ENCODE measurements at places on chromosomes 3 and 15. TPM values are rescaled to one million over a fixed set of nuclear protein-coding genes. Genes with fewer than 3 reads are reported as not detected.

Gene GMPPB
- 22.0 TPM for total RNA-seq

DNA sequence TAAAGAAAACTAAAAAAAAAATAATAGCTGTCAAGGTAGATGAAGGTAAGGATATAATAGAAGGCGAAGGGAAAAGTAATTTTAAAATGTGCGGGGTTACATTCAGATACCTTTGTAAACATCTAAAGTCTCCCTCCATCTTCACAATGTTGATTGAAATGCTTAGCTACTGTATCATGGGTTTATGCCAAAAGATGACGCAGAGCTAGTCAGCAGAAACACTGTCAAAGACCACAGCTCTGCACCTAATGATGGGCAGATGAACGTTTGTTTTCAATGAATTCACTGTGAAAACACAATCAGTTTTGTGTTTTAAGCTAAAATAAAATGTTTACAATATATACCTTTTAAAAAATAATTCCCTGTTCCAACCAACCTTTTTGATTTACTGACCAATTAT is 61.2 kb downstream of the RFTN1 start:
- DNase-seq = no peak

- DNase-seq = no peak
These were observed 601.0 kb upstream of the EPHA6 start for GRCh38 chr3:96213393-96213792.

Gene XCR1
- 0.27 TPM for total RNA-seq

Gene SCAMP5
- total RNA-seq = 7.6 TPM

GRCh38 chr3:98971169-98971681 is 69.7 kb upstream of the DCBLD2 start:
- DNase-seq = no peak

- peak; percentile 72 for DNase-seq
These were observed 16.6 kb upstream of the EXOG start for GRCh38 chr3:38479431-38480092.

- no peak for DNase-seq
These were observed 363.0 kb downstream of the NR2F2 start for GRCh38 chr15:96693515-96693914.

Gene RBP2
- not detected for total RNA-seq

Gene AADACL2
- not detected for total RNA-seq

GRCh38 chr15:71136159-71136783 is 21.0 kb downstream of the THSD4 start:
- DNase-seq = no peak

Gene ATP8B4
- total RNA-seq = 16.5 TPM

GRCh38 chr3:13378155-13378554 is 42.0 kb downstream of the NUP210 start:
- DNase-seq = no peak

Gene ZNF80
- not detected for total RNA-seq

DNA sequence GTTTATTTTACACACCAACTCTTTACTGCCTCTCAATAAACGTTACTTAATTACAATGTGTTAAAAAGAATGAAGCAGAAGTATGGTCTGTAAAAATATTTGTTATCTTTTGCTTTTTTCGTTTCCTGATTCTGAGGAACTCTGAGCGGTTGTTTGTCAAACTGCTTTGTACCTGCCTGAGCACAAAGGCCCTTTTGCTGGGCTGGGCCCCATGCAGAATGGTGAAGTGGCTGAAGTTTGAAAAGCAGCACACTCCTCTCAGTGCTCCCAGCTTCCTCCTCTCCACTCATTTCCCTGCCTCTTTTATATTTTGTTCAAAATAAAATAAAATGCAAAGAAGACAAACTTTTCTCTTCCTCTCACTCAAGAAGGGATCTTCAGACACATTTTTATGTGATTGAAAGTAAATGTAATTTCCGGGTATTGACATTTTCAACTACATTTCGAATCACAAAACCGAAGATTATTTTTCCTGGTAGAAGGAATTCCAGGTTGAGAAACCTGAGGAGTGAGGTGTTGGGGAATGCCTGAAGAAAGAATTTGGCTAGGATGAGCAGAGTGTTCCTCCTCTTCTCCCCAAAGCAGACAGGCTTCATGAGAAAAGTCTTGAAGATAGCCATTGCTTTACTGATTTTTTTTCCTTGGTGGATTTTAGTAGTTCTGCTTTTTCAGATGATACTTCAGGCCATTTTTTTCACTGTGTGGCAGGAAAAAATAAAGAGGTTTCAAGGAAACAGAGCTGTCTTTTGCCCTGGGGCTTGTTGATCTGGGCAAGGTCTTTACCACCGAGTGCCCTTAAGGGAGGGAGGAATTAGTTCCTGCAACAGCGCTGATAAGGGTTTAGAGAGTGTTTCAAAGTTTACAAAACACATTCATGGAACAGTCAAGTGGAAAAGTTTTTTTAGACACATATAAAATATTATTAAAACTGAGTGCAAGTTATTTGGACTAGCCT is 229.8 kb downstream of the NFKBIZ start:
- no peak for DNase-seq

GRCh38 chr15:99057020-99057419 is 47.9 kb upstream of the SYNM start:
- DNase-seq = no peak

DNA sequence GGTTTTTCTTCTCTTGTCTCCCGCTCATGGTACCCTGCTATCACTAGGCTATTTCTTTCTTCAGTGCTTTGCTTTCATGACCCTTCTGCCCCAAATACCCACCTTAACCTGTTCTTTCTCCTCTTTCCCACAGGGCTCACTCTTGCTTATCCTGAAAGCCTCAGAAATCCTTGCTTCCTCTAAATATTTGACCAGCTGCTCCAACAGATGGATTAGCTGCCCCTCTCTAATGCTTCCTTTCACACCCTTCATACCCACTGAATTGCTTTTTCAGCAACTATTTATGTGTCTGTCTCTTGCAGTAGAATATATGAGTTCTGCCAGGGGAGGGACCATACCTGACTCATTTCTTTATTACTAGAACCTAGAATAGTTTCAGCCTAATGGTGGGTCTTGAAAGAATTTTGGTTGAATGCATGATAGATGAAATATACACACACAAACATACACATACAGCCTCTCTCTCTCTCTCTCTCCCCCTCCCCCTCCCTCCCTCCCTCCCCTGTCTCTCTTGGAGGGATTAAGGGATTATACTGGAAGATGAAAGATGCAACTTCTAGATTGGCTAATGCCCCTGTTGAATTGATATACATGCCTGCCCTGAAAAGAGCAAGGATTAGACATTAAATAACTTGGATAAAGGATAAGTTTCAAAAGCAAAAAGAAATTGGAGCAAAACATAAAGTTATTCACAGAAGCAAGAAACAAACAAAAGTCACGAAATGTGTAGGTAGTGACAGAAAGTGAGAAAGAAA is 95.0 kb upstream of the GADL1 start:
- DNase-seq = no peak

Gene GRAMD1C
- total RNA-seq = 3.0 TPM

Gene CFAP92
- 1.2 TPM for total RNA-seq

GRCh38 chr15:70497661-70498060 is 265.7 kb downstream of the UACA start:
- no peak for DNase-seq

DNA sequence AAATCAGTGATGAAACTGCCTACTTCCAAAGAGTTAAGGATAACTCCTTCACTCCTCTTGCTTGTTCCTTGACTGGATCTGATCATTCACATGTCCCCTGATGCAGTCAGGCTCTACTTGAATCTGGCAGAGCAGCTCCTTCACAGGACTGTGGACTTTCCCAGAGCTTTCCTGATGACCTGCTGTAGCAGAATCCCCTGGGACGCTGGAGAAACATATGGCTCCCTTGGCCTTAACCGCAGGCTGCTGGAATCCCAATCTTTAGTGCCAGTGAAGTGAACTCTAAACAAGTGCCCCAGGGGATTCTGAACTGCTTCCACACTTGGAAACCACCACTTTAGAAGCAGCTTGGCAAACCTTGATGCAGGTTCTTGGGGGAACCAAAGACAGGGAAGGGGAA is 217.8 kb downstream of the CHST2 start:
- DNase-seq = no peak

DNA sequence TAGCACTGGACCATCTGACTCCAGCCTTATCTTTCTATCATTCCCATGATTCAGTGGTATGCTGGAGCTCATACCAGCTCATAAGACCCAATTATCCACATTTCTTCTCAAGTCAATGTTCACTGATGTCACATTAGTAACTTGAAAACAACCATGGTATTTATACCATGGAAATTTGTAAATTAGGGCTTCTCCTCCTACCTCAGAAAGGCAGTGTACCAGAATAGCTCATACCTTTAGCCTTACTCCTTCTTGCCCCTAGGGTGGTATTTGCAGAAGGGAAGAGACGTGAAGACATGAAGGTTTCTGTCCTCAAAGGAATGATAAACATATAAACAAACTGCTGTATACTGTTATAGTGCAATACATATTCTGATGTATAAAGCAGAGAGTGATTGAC is 114.2 kb downstream of the NEK11 start:
- no peak for DNase-seq

GRCh38 chr3:194730365-194730764 is 44.7 kb downstream of the FAM43A start:
- DNase-seq = no peak

Gene CPA3
- 10.3 TPM for total RNA-seq

DNA sequence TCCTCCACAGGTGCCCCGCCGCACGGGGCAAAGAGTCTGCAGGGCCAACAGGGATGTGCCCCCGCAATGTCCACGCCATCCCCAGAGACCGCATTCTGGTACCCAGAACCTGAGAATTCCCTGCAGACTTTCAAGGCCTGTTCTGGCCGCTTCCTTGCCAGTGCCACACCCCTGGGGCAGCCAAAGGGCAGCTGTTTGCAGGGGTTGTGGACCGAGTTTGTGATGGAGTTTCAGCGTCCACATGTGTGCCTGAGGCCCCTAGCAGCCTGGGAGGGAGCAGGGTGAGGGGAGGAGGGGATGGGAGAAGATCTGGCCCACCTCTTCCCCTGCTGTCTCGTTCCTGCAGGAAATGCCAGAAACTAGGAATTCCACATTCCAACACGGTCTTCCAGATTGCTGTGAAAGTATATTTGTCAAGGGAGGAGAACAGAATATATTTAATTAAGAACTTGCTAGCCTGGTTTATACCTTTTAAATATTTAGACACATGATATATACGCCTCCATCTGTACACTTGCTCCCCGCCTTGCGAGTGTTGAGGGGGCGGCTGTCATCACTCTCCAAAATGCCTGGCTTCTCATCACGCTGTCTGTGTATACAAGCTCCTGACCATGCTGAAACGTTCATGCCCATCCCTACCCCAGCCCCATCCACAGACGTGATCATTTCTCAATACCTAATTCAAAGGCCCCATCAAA is 31.1 kb upstream of the RASA2 start:
- no peak for DNase-seq

Gene C3orf49
- total RNA-seq = not detected

Gene ASB14
- total RNA-seq = not detected

DNA sequence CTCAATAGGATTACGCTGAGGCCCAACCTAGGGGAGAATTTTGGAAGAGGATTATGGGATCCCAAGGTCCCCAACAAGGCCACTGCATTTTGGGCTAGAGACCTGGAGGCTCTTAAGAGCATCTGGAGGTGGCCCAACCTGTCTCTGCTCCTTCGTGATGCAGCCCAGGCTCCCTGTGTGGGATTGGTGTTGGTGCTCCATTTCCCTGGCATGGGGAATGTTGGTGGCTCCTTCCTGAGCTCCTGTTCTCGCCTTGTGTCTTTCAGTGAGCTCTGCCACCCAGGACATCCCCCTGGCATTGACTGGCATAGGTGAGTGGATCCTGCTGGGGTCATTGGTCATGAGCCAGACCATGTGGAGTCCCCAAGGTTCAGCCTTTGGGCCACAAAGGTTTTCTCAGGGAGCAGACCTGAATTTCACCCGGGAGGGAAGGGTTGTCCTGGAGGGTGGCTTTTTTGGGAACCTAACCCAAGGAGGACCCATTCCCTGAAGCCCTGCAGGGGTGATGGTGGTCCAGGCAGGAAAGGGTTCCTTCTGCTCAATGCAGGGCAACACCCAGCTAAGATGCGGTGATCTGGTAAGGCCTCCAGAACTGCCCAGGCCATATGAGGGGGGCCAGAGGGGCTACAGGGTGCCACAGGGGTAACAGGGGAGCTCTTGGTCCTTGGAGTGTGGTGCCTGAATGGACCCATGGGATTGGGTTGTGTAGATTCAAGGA is 202.5 kb downstream of the UBE3A start:
- DNase-seq = no peak

GRCh38 chr3:116165135-116165534 is 280.2 kb downstream of the LSAMP start:
- no peak for DNase-seq

Measured in sciatic nerve (tissue), 2 donors.